NCI-H1092 treated with DMSO at 0.1 percent for 48 hours (cell line): ENCODE measurements at places on chromosomes 7 and 10.

DNA sequence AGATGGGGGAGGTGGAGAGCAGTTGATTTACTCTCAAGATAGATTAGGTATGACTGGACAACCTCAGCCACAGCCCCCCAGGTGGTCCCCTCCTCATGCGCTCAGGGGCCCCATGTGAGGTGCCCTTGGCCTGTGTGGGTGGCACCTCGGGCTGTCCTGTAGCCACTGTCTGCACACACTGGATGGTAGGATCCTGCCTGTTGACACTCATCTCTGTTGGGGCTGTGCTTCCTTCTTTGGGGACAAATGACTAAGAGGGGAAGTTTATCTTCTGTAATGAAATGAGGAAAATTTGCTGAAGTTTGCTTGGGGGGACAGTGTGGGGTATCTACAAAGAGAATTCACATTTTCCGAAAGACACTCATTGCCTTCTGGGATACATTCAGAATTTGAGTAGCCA is 53.6 kb upstream of the ANTXRL start:
- no peak for DNase-seq

DNA sequence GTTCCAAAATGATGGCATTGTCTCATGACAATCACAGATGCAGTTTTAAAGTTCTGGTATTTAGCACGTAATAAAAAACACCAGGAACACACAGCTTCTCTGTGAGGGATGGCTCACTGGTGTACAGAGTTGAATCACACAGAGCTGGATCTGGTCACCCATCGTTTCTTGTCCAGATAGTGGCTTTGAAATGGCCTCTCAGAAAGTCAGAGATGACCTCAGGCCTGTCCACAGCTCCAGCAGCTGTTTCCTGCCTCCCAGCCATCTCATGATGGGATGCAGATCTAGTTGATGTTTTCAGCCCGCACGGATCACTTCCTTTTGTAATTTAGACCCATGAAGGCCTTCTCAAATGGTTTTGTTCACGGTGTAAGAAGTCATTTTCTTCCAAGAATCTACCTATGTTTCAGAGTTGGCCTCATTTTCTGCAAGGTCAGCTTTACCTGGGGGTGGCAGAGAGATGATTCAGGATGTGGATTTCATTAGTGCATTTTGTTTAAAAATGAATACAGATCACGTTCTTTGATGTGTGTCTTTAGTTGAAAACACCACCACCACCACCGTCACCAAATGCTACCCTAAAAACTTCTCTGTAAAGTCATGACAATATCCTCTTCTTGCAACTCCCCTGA is 166.2 kb downstream of the SNX10 start:
- no peak for DNase-seq

DNA sequence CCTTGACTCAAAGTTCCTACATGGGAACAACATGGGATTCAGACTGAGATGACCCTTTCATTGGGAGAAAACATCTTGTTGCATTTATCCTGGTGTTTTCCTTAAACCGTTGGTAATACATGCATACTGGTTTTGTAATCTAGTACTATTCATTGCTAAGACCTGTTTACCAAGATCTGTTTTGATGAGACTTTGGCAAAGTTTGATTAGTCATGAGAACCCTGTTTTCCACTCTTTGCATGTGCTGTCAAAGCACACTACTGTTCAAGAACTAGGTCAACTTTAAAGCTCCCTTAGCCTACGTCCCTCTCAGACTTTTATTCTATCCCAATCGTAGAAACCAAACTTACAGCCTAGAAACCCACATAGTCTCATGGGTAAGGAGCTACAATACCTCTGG is 650.9 kb downstream of the GATA3 start:
- DNase-seq, result no peak

- DNase-seq, result no peak
These were observed 38.0 kb downstream of the MEOX2 start for GRCh38 chr7:15648461-15648961.

- DNase-seq, result no peak
These were observed 14.8 kb downstream of the BHLHA15 start for GRCh38 chr7:98225913-98226614.

GRCh38 chr7:130319541-130319940 is 25.1 kb upstream of the CPA5 start:
- no peak for DNase-seq

DNA sequence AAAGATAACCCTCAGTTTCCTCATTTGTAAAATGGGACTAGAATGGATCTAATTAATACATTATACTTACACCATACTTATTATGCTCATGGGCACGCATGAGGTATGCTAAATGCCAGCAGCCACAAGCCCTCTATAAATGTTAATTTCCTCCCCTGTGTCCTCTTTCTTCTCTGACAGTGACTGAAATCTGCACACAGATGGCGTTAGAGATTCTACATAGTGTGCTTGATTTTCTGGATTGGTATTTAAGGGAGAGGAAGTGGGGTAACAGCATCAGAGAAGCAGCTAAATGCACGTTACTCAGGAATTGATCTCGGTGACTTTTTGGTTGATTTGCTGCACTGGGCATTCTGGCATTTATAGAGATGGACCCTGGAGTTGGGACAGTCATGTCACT is 568.5 kb downstream of the CALN1 start:
- no peak for DNase-seq

GRCh38 chr7:44159824-44160630 is 18.9 kb upstream of the MYL7 start:
- peak; percentile 23 for DNase-seq

- peak; percentile 1 for DNase-seq
These were observed 975 bp upstream of the USP54 start for GRCh38 chr10:73591935-73592699.
